ENCODE measurements at places on chromosomes 3 and 15.

DNA sequence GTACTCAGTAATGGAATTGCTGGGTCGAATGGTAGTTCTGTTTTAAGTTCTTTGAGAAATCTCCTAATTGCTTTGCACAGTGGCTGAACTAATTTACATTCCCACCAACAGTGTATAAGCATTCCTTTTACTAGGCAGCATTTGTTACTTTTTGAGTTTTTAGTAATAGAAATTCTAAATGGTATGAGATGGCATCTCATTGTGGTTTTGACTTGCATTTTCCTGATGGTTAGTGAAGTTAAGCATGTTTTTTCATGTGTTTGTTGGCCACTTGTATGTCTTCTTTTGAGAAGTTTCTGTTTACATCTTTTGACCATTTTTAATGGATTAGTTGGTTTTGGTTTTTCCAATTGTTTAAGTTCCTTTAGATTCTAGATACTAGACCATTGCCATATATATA lies 28.4 kb downstream of the TP63 start:
- DNase-seq: no peak

GRCh38 chr3:108518895-108519294 lies 8.5 kb upstream of the MYH15 start:
- no peak for DNase-seq

DNA sequence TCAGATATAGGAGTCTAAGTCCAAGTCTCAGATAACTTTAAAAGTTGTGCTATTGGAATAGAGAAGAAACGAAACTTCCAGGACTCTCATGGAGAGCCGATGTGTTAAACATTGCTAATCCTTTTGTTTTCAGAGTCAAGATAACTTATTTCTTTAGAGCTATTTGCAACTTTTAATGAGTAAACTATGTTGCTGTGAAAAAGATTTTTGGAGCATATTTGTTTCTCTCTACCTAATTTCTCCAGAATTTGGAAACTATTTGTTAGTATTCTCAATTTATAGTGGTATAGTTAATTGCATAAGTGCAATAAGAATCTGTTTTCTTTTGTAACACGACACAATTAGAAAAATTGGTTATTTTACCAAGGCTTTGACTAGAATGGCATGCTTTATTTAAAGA lies 588.9 kb downstream of the NTRK3 start:
- no peak for DNase-seq

DNA sequence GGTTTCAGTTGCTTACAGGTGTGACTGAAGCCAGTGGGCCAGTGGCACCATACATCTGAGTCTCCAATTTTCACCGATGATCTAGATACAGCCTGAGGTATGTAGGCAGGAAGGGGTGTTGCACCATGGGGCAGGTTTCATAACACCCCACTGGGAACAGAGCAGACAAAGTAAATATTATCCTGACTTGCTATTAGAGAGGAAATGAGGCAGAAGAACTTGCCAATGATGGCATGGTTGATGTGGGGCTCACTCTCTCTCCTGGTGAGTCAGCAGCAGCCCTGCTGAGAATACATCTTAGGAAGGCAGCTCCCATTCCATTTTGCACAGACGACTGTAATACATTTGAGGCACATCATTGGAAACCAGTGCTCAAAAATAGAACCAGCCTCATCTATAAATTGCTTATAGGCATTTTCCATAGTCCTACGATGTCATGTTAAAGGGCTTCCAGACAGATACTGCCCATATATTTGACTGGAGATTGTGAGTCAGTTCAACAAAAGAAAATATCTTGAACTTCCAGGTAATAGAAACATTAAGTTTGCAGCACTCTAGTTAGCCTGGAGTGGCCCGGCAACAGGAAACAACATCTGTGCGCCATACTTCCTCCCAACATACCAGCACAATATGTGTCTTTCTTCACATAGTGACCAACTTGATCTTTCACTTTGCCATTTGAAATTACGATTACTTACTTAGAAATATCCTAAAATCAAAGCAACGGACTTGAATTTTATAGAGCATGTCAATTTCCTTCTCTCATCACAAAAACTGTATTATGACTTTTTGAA lies 175.5 kb downstream of the NECTIN3 start:
- peak; percentile 79 for DNase-seq

- no peak for DNase-seq
Measured at GRCh38 chr3:2655229-2655701, 454.9 kb downstream of the IL5RA start.

DNA sequence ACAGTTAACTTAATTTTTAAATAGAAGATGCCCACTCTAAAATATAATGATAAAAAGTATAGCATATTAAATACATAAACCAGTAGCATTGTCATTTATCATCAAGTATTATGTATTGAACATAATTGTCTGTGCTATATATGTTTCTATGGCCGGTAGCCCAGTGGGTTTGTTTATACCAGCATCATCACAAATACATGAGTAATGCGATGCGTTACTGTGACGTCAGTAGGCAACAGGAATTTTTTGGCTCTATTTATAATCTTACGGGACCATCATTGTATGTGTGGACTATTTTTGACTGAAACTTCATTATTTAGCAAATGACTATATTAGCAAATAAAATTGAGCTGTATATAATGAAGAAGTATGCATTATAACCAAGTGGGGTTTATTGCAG lies 82.1 kb downstream of the FLNB start:
- no peak for DNase-seq

DNA sequence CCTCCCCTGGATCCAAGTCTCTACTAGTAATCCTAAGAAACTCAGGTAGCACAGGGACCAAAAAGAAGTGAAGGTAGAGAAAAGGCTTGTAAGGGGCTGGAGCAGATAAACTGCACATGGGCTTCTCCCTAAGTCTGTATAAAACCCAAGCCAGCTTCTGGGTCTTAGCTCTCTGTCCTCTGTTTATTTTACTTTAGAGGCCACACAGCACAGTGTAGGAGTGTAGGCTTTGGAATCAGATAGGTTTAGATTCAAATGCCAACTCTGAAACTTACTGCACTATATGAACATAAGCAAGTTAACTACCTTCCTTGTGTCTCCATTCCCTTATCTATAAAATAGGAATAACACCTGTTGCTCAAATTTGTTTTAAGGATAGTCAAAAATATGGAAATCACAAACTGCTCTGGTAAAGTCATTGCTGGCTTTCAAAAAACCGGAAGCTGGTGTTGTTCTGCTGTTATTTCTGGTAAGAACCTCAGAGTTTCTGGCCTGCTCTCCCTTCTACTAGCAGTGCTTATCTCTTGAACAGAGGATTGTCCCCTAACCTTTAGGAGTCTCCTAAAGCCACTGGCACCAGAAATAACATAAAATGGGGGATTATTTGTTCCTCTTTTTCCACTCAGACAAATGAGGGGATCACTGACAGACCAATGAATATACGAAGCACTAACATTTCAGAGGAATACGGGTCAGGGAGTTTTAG lies 33.8 kb downstream of the PIK3R4 start:
- no peak for DNase-seq

DNA sequence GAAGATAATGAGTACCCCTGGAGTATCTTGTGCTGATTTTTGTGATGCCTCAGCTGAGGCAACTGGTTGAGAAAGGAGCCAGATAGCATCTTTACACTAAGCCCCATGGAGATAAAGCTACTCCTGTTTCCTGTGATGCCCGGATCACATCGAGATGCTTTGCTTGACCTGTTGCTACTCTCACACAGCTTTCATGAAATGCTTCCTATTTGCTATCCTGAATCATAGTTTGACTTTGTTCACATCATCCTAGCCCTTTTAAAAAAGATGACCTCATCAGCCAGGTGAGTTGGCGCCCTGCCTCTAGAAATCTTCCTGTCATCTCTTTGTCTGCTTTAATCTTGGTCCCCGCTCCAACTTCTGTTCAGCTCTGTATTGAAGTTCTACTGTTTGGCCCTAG lies 409.6 kb upstream of the TBL1XR1 start:
- no peak for DNase-seq

- no peak for DNase-seq
Measured at GRCh38 chr15:26867200-26868007, 542 bp downstream of the GABRA5 start.

GRCh38 chr3:85667744-85668143 lies 709.0 kb downstream of the CADM2 start:
- DNase-seq: no peak

GRCh38 chr15:29034593-29035335 lies 149.0 kb downstream of the APBA2 start:
- no peak for DNase-seq
